ENCODE measurements at places on chromosomes 2 and 18.

DNA sequence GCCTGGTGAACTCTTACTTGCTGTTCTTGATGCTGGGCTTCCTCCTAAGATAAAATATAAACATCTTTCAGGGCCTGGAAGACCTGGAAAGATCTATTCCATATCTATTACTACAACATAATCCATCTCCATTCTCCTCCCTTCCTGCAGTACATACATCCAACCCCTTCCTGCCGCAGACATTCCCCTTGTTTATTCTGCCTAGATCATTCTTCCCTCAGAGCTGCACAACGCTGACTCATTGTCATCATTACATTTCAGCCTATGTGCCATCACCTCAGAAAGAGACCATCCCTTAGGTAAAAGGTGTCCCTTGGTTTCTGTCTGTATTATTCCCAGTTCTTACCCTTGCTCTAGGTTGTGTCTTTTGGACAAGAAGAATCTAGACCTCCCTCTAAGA lies 2.5 kb upstream of the CDH7 start:
- no peaks in the 10 kb centered on the region for H3K4me1 ChIP-seq
- H3K27me3 ChIP-seq = no peaks in the 10 kb centered on the region
- H3K4me3 ChIP-seq = no peak overlapping the region
- no peak for DNase-seq

DNA sequence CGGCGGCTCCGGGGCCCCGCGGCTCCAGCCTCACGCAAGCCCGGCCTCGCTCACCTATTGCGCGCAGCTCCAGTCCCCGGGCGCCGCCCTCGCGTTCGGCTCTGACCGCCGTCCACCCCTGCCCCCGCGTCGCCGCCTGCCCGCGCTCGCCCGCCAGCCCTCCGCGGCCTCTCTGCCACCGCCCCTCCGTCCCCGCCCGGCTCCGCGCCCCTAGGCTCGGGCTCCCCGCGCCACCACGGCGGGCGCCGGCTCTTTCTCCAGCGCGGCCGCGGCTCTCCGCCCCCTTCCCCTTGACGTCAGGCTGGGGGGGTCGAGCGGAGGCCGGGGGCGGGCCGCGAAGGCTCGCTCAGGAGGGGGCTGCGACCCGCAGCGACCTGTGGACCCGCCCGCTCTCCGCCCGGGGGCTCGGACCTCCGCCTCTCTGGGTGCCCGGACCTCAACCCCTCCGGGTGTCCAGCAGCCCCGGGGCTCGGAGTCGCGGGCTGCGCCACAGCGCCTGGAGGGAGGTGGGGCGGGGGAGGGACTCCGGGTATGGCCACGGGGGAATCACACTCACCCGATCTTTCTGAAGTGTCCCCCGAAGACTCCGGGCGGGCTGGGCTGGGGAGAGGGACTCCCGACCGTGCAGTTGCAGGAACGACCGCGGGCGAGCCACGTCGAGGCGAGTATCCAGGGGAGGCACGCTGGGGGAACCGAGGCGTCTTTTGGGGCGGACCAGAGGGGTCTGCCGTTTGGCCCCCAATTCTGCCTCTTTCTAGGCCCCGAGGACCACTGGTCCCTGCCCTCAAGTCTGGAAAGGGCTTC lies at the start of gene SEMA4C:
SEMA4C (minus strand) TSS at position 259 of the 804 bp plus-strand sequence. CDS start 2,194 bp downstream, outside the sequence.
- H3K27me3 ChIP-seq = no peaks in the 10 kb centered on the region
- peaks cover 45% of the 10 kb centered on the region for H3K4me1 ChIP-seq
- H3K4me3 ChIP-seq = peak within 1 kb of the TSS; percentile 96

DNA sequence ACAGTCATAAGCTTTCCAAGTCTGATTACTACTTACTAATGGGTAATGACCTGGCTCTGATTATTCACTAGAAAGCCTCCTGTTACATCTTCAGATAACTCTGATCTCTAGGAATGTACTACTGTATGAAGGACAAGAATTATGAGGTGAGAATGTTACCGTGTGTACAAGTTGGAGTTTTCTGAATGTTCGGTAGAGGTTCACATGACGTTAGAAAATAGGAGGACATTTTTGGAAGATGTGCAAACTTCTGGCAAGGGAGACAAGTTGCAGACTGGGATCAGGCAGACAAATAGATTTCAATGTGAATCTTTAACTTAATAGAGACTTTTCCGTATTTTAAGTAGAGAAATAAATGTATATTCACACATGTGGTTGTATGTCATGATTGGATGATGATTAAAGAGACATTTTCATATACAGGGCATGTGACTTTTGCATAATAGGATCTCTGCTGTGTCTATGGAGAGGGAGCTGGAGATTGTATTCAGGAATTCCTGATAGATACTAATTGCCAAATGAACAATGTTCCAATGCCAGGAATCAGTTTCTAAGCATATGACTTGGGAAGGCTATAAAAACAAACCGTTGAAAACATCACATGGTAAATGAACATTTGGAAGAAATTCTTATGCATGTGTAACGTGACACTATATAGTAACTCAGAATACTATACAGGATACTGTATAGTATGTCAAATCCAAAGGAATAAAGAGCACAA lies 1695.8 kb upstream of the PIK3C3 start:
- H3K27ac ChIP-seq = no peak overlapping the region
- no peaks in the 10 kb centered on the region for H3K36me3 ChIP-seq
- DNase-seq = no peak
- no peak overlapping the region for H3K4me3 ChIP-seq
- H3K27me3 ChIP-seq = no peaks in the 10 kb centered on the region

DNA sequence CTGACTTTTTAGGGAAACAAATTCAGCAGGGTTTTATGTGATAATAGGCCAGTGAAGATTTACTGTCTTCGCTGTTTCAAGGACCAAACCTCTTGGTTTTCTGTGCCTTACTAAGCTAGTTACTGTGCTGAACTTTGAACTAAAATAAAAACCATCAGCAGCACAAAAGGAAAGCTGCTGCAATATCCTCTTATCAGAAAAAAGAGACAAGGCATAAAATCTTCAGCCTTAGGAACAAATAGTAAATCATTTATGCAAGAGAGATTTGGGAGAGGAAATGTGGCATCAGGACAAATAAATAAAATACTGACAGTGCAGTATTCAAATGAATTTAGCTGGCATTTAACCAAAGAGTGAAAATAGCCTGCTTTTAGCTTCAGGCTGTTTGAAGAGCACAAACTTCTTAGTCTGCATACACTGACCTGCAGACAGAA lies 64.1 kb upstream of the EHBP1 start:
- H3K4me1 ChIP-seq = no peaks in the 10 kb centered on the region
- H3K36me3 ChIP-seq = no peaks in the 10 kb centered on the region
- DNase-seq = no peak
- no peak overlapping the region for H3K27ac ChIP-seq
- no peaks in the 10 kb centered on the region for H3K27me3 ChIP-seq

DNA sequence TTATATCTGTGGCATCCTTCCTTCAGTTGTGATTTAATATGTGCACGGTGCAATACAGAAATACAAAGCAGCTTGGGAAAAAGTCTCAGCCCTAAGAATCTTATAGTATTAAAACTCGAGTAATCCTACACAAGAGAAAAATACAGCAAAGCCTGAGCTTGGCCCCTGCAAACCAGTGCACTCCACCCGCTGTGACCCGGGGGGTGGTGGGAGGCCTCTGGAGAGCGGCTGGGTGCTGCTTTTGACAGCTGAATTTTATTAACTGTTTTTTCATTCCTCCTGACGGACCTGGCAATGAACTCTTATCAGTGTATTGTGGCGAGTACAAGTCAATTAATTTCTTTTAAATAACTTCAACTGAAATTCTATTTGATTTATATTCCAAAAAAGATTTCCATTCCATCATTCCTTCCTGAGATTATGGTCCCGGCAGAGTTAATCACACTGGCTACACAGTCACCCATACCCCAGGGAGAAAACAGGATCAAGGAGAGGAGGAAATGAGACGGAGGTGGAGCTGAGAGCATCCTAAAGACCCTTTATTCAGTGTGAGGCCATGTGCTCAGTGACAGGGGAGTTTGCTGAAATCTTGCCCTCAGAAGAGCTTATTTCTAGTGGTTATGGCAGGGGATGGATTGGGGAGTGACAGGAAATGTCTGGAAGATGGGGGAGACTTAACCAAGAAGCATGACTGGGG lies 124.8 kb downstream of the KLHL29 start:
- no peak overlapping the region for H3K4me3 ChIP-seq
- no peaks in the 10 kb centered on the region for H3K36me3 ChIP-seq
- no peak for DNase-seq
- H3K27ac ChIP-seq = no peak overlapping the region
- no peaks in the 10 kb centered on the region for H3K4me1 ChIP-seq
- no peaks in the 10 kb centered on the region for H3K27me3 ChIP-seq

- no peaks in the 10 kb centered on the region for H3K36me3 ChIP-seq
- H3K4me1 ChIP-seq = no peaks in the 10 kb centered on the region
- no peak overlapping the region for H3K4me3 ChIP-seq
- no peak for DNase-seq
- H3K27ac ChIP-seq = no peak overlapping the region
These were observed 414.5 kb downstream of the TNS1 start for GRCh38 chr2:217588266-217588665.

GRCh38 chr18:74796841-74797576 lies 199.3 kb downstream of the ZNF407 start:
- no peak overlapping the region for H3K27ac ChIP-seq
- no peak overlapping the region for H3K4me3 ChIP-seq
- H3K4me1 ChIP-seq = no peaks in the 10 kb centered on the region
- no peaks in the 10 kb centered on the region for H3K27me3 ChIP-seq

GRCh38 chr2:137987011-137987410 lies 22.7 kb downstream of the HNMT start:
- no peaks in the 10 kb centered on the region for H3K4me1 ChIP-seq
- H3K36me3 ChIP-seq = no peaks in the 10 kb centered on the region
- no peak for DNase-seq
- H3K27ac ChIP-seq = no peak overlapping the region
- no peak overlapping the region for H3K4me3 ChIP-seq

DNA sequence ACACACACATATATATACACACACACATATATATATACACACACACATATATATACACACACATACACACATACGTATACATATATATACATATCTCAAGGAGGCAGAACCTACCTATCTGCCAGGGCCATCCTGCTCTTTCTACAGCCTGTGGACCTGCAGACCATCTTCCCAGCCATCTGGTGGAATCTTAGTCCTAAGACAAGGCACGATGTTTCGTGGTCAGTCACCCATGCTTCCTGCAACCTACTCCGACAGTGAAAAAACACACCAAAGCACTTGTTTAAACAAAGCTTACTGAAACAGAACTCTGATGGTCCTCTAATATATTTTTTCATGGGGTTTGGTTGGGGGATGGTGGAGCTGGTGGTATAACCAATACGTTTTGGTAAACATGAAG lies 164.2 kb upstream of the ZNF521 start:
- H3K4me3 ChIP-seq = no peak overlapping the region
- no peaks in the 10 kb centered on the region for H3K4me1 ChIP-seq
- H3K36me3 ChIP-seq = no peaks in the 10 kb centered on the region
- DNase-seq = no peak
- no peak overlapping the region for H3K27ac ChIP-seq

- H3K4me3 ChIP-seq = no peak overlapping the region
- H3K27ac ChIP-seq = no peak overlapping the region
- no peaks in the 10 kb centered on the region for H3K36me3 ChIP-seq
- no peaks in the 10 kb centered on the region for H3K27me3 ChIP-seq
These were observed 118.4 kb downstream of the BMPR2 start for GRCh38 chr2:202494300-202495229.

GRCh38 chr2:175553910-175554309 lies 372.4 kb upstream of the ATP5MC3 start:
- H3K4me3 ChIP-seq = no peak overlapping the region
- no peaks in the 10 kb centered on the region for H3K36me3 ChIP-seq
- H3K27me3 ChIP-seq = no peaks in the 10 kb centered on the region
- H3K27ac ChIP-seq = no peak overlapping the region
- DNase-seq = no peak

- no peaks in the 10 kb centered on the region for H3K4me1 ChIP-seq
- H3K36me3 ChIP-seq = no peaks in the 10 kb centered on the region
- H3K27ac ChIP-seq = no peak overlapping the region
- DNase-seq = no peak
- H3K4me3 ChIP-seq = no peak overlapping the region
- H3K27me3 ChIP-seq = no peaks in the 10 kb centered on the region
These were observed 497.6 kb upstream of the TCF4 start for GRCh38 chr18:56085551-56085950.

- no peak overlapping the region for H3K27ac ChIP-seq
- no peaks in the 10 kb centered on the region for H3K27me3 ChIP-seq
- H3K36me3 ChIP-seq = no peaks in the 10 kb centered on the region
- no peak for DNase-seq
- H3K4me1 ChIP-seq = no peaks in the 10 kb centered on the region
These were observed 54.0 kb upstream of the LINC00305 start for GRCh38 chr18:64202863-64203262.

- H3K4me3 ChIP-seq = no peak overlapping the region
- H3K27ac ChIP-seq = no peak overlapping the region
- H3K36me3 ChIP-seq = no peaks in the 10 kb centered on the region
- H3K27me3 ChIP-seq = no peaks in the 10 kb centered on the region
- no peak for DNase-seq
These were observed 125.7 kb downstream of the PDE1A start for GRCh38 chr2:182301093-182301492.

- no peak overlapping the region for H3K27ac ChIP-seq
- H3K4me3 ChIP-seq = no peak overlapping the region
- no peaks in the 10 kb centered on the region for H3K36me3 ChIP-seq
- H3K27me3 ChIP-seq = no peaks in the 10 kb centered on the region
- no peaks in the 10 kb centered on the region for H3K4me1 ChIP-seq
These were observed 216.6 kb downstream of the HNMT start for GRCh38 chr2:138180692-138181386.

GRCh38 chr2:207983641-207984042 lies 41.7 kb downstream of the PLEKHM3 start:
- DNase-seq = no peak
- H3K27me3 ChIP-seq = no peaks in the 10 kb centered on the region
- H3K36me3 ChIP-seq = no peaks in the 10 kb centered on the region
- no peak overlapping the region for H3K4me3 ChIP-seq
- H3K4me1 ChIP-seq = no peaks in the 10 kb centered on the region
- H3K27ac ChIP-seq = no peak overlapping the region

DNA sequence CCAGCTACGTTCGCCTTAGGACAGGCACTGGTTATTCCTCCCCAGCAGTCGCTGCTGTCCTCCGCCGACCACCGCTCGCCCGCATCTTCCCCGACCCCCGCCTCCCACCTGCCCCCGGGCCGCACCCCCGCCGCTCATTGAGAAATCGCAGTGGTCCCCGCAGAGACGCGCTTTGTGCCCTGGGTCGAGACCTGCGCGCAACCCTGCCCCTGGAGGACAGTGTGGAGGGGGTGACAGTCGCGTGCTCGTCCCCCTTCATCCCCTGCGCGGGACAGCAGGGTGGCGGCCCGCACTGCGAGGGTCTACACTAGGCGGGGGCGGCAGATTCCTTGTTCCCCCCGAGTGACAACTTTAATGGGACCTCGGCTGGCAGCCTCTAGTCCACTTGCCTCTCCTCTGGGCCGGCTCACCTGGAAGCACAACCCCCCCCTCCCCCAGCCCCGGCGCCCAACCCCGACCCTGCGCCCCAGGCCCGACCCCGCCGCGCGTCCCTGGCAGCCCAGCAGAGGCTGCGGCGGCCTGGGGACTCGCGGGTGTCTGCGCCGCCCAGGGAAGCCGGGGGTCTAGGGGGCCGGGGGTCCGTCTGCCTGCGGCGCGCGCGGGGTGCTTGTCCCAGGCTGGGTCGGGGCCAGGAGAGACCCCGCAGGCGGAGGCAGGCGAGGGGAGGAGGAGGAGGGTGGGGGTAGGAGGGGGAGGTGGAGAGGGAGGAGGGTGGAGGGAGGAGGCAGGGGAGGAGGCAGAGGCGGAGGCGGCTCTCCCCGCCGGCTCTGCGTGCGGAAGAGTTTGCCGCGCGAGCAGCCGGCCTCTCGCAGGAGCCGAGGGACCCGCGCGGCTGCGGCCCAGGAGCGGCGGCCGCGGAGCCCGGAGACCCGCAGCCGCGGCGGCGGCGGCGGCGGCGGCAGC lies at the start of gene NPAS2:
NPAS2 (plus strand) TSS at position 770 of the 903 bp plus-strand sequence. CDS start 84,616 bp downstream, outside the sequence.
- no peak for DNase-seq
- H3K4me3 ChIP-seq = peak within 1 kb of the TSS; percentile 43
- H3K27ac ChIP-seq = no peak within 1 kb of the TSS
- peaks cover 5% of the 10 kb centered on the region for H3K4me1 ChIP-seq

Data from effector memory CD4-positive, alpha-beta T cell (primary cell).